Endothelial cell (in vitro differentiated cells): ENCODE measurements at places on chromosomes 13 and 19.

GRCh38 chr13:66462187-66462586, 767.9 kb downstream of the PCDH9 start:
- DNase-seq: no peak

DNA sequence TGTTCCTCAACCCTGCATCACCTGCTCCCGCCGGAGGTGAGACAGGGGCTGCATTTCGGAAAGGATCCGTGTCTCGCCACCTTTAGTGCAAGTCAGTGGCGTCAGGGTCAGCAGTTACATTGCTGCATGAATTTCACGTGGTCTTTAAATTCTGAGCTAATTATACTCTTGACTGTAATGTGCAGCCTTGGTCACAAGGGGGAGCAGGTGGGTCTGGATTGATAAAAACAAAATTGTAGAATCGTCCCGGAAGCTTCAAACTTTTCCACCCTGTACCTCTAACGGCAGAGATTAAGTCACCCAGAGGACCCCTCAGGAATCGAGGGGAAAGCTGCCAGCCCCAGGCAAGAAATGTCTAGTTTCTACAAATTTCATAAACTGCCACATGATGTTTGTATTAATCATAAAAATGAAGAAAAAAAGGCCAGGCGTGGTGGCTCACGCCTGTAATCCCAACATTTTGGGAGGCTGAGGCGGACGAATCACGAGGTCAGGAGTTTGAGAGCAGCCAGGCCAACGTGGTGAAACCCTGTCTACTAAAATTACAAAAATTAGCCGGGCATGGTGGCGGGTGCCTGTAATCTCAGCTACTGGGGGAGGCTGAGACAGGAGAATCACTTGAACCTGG, 20.2 kb downstream of the BBC3 start:
- DNase-seq: peak; percentile 80

DNA sequence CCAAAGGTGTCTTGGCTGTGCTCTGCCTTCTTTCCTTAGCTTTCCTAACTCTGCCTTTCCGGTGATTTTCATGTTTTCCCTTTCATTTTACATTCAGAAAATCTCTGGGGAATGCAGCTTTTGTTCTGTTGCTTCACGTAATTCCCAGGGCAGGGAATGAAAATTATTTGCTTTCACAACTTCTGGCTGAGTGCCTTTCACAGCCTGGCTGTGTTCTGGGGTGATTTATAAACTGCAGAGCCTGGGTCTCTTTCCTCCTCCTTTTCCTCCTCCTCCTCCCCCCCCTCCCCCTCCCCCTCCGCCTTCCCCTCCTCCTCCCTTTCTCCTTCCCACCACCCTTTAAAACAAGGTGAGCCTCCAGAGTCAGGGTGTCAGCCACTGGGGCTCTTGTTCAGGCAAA, 84.3 kb downstream of the RNASEH2B start:
- no peak for DNase-seq

DNA sequence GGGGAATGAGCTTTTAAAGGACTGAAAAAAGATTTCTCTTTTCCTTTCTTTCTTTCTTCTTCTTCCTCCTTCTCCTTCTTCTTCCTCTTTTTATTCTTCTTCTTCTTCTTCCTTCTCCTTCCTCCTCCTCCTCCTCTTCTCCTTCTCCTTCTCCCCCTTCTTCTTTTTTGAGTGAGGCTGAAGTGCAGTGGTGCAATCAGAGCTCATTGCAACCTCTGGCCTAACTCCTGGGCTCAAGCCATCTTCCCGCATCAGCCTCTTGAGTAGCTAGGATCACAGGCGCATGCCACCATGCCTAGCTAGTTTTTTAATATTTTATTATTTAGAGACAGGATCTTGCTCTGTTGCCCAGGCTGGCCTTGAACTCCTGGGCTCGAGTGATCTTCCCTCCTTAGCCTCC, 120.9 kb upstream of the KL start:
- DNase-seq: no peak

DNA sequence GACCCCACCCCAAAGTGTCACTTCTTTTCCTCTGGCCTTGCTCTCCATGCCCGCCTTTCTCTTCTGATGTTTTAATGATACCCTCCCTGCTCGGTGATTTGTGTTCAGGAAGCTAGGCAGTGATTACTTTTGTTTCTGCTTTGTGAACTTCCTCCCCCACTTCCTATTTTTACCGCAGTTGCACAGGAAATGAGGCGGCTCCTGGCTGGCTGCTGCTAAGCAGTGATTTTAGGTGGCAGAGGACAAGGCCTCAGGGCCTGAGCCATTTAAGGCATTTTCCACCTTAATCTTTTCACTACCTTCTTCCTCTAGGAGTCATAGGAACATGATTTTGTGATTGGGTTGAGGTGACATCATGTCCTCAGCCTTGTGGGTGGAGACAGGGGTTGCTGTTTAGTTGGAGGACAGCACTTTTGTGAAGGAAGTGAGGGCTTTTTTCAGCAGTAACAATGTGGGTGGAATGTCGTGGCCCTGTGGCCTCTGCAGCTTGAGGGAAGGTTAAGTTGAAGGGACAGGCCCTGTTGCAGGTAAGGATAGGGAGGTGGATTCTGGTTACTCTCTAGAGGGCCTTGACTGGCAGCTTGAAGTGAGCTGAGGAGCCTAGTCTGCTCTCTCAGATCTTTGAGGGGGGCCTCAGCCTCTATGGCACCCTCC, 15.7 kb downstream of the GARRE1 start:
- peak; percentile 54 for DNase-seq
